ENCODE measurements at places on chromosomes 3 and 15.

- DNase-seq = no peak
Measured at GRCh38 chr3:194952841-194953241, 267.2 kb downstream of the FAM43A start.

- no peak for DNase-seq
Measured at GRCh38 chr3:127768346-127769008, 53.8 kb downstream of the MGLL start.

DNA sequence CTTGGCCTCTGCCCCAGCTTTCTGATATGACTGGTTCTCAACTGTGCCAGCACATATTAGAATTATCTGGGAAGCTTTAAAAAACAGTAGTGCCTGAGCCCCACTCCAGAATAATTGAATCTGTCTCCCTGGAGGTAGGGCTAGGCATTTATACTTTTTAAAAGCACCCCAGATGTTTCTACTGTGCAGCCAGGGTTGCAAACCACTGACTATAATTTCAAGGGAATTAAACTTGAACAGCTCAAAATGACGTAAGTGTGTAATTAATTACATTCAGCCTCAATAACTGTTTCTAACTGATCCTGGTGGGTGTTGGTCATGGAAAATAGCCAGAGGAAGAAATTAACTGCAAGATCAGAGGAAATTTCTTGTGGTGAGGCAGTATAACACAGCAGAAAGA lies 4.4 kb upstream of the IRAK2 start:
- no peak for DNase-seq

GRCh38 chr3:54969652-54970051 lies 41.8 kb upstream of the LRTM1 start:
- DNase-seq = no peak

DNA sequence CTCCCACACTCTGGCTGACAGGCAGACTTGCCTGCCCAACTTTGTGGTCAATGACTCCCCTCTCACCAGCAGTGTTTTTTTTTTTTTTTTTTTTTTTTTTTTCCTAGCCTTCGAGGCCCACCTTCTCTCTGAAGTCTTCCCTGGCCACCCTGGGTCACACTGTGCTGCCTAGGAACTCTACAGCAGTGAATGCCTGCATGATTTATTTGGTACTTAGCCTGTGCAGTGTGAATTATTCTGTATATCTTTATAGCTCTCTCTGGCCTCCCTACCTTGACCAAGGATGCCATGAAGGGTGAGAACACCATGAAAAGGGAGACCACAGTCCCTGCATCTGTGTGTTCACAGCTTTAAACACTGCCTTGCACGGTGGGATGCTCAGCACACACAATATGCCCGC lies 141.6 kb downstream of the CLSTN2 start:
- DNase-seq = no peak

- no peak for DNase-seq
Measured at GRCh38 chr3:73716418-73716817, 91.7 kb upstream of the PDZRN3 start.

DNA sequence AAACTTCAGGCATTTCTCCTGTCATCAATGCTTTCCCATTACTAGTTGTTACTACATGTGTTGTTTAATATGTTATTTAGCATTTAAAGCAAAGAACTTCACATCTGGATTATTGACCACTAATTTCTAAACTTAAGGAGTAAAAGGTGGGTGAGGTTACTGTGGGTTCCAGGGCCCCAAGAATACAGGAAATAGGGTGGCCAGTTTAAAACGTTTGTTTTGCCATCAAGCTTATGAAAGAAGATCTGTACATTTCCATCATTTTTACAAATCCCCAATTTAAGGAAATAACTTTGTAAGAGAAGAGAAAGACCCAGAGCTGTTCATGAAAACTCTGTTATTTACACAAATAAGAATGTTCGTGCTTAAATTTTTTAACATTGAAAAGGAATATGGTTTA lies 54.5 kb upstream of the ACKR4 start:
- DNase-seq = no peak

- DNase-seq = no peak
Measured at GRCh38 chr3:148729476-148730055, 31.9 kb downstream of the AGTR1 start.

- no peak for DNase-seq
Measured at GRCh38 chr3:27943106-27943505, 221.0 kb upstream of the EOMES start.

DNA sequence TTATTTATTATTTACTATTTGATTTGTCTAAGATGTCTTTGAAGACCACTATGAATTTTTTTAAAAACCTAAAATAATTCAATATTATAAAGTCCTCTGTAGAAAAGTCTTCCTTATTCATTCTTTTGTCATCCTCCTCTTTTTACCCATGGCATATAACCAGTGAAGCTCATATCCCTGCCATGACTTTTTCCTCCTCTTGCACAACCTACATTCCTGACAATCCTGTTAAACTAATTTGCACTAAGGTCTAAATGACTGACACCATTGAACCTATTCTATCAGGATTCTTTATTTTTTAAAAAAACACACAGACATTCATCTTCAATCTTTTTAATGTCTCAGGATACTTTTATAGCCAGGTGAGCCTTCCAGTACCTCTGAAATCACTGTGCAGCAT lies 159.9 kb upstream of the SLC2A2 start:
- DNase-seq = no peak

DNA sequence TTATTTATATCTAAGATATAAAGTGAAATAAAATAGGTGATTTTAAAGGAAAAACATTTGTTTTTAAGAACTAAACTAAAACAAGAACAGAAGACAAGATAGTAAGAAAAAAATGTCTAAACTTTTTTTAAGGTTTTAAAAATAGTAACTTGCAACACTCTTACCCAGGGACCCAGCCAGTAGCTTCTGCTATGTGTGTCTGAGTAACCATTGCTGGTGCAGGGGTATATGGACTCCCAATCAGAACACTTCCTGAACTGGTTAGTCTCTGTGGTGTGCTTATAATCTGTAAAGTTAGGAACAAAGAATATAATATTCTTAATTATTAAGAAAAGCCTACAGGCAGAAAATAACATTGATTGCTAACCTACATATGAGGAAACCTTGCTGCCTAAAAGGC lies 118.4 kb downstream of the ATP1B3 start:
- DNase-seq = no peak

DNA sequence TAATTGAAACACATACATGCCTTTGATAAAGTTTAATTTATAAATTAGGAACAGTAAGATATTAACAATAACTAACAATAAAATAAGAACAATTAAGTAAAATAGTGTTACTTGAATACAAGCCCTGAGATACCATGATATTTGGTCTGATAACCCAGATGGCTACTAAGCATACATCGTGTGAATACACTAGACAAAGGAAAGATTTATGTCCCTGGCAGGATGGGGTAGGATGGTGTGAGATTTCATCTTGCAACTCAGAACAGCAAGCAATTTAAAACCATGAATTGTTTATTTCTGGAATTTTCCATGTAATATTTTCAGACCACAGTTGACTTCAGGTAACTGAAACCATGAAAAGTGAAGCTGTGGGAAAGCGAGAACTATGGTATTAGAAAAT lies 169.5 kb downstream of the DIPK2A start:
- no peak for DNase-seq

GRCh38 chr15:59997070-59997701 lies 6.9 kb upstream of the FOXB1 start:
- no peak for DNase-seq

- no peak for DNase-seq
Measured at GRCh38 chr15:83854950-83855707, 201.2 kb downstream of the ADAMTSL3 start.

DNA sequence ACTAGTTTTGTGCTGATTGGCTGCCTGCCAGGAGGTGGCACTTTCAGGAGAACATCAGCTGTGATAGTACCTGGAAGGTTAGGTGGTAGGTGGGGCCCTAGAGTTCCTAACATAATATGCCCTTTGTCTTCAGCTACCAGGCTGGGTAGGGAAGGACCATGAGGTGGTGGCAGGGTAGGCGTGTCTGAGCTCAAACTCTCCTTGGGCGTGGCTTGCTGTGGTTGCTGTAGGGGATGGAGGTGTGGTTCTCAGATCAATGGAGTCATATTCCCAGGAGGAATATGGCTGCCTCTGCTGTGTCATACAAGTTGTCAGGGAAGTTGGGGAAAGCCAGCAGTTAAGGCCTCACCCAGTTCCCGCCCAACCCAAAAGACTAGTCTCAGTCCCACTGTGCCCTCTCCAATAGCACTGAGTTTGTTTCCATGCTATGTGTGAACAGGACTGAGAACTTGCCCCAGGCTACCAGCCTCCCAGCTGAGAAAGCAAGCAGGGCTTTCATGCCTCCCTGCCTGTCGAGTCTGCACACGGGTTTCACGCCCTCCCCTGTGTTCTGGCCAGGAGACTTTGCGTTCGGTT lies 107.7 kb downstream of the CHCHD4 start:
- no peak for DNase-seq

- DNase-seq = no peak
Measured at GRCh38 chr3:180184816-180185215, 148.1 kb upstream of the PEX5L start.
